ENCODE measurements at places on chromosomes 12 and 14. TPM values are rescaled to one million over a fixed set of nuclear protein-coding genes. Genes with fewer than 3 reads are reported as not detected.

- no peak for DNase-seq
Measured at GRCh38 chr12:96156211-96156610, 38.0 kb upstream of the ELK3 start.

DNA sequence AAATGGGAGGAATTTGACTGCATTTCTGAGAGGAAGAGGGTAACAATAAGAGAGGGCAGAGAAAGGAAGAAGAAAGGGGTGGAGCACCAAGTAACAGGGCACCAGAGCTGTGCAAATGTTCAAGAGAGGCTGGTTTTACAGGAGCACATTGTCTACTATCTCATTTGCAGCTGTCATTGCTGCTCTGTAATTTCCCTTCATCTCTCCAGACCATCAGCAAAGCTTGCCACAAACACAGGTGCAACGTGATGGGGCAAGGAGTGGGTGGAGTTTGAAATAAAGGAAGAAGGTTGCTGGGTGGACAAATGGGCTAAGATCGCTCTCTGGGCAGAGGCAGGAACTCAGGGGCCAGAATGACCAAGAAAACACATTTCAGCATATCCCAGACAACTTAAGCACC lies 47.9 kb upstream of the PLEKHG6 start:
- no peak for DNase-seq

Gene OR6C68
- total RNA-seq, result not detected

DNA sequence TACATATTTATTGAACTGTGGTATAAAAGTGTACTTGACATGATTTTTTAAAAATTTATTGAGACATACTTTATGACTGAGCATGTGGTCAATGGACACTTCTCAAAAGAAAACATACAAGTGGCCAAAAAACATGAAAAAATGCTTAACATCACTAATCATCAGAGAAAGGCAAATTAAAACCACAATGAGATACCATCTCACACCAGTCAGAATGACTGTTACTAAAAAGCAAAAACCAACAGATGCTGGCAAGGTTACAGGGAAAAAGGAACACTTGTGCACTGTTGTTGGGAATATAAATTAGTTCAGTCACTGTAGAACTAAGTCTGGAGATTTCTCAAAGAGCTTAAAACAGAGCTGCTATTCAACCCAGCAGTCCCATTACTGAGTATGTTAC lies 1177.6 kb downstream of the GALC start:
- DNase-seq, result no peak

DNA sequence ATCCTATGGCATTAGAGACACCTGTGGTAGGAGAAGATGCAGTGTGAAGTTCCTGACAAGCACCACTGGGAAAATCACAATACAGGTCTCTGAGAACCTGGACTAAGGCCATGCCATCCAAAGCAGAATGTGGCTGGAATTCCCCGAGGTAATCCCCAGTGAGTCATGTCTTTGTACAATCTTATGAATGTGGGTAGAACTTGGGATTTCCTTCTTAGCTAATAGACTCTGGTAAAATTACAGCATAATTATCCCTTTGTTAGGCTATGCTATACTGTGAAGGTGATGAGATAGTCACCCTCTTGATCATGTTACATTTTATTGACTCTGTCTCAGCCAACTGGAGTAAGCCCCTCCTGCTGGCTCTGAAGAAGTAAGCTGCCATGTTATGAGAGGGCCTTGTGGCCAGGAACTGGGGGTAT lies 224.3 kb upstream of the DCN start:
- no peak for DNase-seq

- DNase-seq, result no peak
Measured at GRCh38 chr12:89661706-89662330, 46.8 kb downstream of the ATP2B1 start.

- DNase-seq, result no peak
Measured at GRCh38 chr12:132052196-132052932, 91.8 kb downstream of the DDX51 start.

DNA sequence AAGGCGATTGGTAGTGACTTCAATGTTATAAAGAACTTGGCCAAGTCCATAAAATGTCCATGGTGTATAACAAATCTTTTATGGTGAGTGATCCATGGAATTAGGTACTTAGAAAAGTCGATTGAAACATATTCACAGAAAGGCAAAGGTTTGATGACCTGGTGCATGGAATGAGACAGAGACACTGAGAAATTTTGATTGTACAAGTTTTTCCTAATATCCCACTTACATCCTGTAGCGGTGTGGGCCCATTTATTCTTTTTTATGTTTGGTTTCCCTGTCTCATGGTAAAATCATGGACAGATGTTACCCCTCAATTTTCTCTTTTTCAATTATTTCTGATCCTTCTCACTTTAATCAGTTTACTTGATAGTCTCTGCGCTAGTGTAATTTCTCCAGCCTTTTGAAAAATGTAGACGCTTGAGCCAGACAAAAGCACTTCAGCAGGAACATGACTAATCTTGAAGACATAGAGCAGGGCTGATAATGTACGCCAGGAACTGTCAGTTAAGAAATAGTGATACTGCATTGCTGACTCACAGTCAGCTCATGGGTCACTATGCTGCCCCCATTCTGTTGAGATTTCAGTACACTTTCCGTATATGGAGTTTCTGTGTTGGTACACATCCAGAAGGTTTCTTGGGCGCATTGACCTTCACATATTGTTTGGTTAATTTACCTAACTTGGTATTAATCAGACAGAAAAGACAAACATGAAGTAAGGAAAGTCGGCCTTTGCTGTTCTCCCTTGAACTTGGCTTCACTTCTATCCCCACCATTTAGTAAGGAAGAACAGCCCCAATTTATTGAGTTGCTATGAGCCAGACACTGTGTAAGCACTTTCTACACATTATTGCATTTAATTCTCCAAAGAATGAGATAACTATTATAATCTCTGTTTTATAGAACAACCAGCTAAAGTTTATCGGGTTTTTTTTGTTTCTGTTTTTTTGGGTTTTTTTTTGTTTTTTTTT lies 841.7 kb downstream of the DIO2 start:
- no peak for DNase-seq

DNA sequence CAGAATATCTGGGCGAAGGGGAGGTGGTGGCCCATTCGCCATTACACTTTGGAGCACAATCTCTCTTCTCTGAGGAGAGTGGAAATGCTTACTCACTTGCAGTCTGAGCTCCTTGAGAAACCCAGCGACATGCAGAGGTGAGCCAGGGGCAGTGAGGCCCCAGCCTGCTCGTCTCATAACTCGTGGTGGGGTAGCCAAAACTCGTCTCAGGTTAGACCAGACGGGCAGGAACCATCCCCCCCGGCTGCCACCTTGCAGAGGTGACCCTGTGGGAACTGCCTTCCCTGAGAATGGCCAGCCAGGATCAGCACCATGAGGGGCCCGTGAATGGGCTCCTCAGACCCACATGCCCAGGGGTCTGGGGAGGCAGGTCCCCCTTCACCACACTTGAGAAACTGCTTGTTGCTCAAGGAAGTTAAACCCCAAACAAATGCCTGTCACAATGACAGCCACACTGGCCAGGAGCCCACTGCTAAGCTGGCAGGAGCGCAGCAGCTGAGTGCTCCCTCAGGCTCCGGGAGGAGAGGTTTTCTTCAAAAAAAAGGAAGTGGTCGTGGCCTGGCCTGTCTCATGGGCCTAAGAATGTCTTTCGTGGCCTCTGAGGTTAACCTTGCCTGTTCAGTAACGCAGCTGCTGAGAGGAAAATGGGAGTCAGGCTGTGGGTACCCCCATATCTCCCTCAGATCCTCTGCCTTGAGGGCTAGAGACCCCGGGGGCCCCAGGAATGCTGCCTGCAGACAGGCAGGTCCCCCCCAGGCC lies 9.2 kb upstream of the ALDH2 start:
- no peak for DNase-seq

GRCh38 chr12:63302269-63302940 lies 151.4 kb upstream of the AVPR1A start:
- DNase-seq, result no peak

Gene FAM90A1
- total RNA-seq, result 0.09 TPM

GRCh38 chr14:28323951-28324741 lies 442.4 kb upstream of the FOXG1 start:
- no peak for DNase-seq

Data from mesothelial cell of epicardium (in vitro differentiated cells).